ENCODE measurements at places on chromosomes 1 and 21.

- no peak for DNase-seq
Observed at GRCh38 chr1:192565946-192566345, 9.6 kb upstream of the RGS1 start.

GRCh38 chr1:209883341-209883971 is 54.6 kb upstream of the SYT14 start:
- DNase-seq, result no peak

- no peak for DNase-seq
Observed at GRCh38 chr1:178362747-178363146, 134.0 kb downstream of the CLEC20A start.

DNA sequence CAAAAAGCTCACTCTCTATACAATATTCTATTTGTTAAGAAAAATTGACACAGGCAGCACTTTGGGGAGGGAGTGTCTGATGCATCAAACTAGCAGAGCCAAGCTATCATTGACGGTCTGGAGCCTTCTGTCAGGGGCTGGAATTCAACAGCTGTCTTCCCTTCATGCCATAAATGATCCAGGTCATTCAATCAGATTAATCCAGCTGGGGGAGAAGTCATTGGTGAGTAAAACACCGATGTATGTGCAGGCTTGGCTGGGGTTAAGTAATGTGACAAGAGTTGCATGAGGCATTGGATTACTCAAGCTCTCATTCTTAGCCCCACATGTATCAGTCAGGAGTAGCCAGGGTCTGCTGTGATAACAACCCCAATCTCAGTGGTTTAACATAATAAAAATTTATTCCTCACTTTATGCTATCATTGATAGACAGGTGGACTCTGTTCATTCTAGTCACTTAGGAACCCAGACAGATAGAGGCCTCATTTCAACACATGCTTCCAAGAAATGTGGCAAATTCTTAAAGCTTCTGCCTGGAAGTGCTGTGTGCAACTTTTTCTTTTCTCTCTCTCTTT is 118.1 kb upstream of the GADD45A start:
- no peak for DNase-seq

- DNase-seq, result no peak
Observed at GRCh38 chr1:202046748-202047708, 36.6 kb downstream of the ELF3 start.

DNA sequence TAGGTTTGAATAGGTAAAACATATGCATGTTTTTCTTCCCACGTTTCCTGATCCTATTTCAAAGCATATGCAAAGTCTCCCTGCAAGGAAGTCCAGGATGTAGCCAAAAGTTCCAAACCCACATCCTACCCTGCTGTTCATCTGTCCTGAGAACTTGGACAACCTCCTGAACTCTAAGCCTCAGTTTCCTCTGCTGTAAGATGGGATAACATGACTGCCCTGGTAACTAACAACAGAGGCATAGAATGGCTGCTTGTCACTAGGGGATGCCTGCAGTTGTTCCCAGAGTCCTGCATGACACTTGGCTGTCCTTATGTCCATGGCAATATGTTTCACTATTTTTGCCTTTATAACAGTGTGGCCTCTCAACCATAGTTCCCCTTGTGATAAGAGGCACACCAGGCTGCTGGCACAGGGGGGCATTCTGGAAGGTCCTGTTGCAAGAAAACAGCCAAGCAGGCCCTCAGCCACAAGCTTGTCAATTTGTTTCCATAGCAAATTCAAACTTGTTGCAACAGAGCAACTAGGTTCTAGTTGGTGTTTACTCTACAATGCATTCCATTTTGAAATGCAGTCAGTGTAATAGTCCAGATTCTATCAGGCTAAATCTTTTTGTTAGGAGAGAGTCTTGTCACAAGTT is 1.5 kb upstream of the HDGF start:
- DNase-seq, result no peak

DNA sequence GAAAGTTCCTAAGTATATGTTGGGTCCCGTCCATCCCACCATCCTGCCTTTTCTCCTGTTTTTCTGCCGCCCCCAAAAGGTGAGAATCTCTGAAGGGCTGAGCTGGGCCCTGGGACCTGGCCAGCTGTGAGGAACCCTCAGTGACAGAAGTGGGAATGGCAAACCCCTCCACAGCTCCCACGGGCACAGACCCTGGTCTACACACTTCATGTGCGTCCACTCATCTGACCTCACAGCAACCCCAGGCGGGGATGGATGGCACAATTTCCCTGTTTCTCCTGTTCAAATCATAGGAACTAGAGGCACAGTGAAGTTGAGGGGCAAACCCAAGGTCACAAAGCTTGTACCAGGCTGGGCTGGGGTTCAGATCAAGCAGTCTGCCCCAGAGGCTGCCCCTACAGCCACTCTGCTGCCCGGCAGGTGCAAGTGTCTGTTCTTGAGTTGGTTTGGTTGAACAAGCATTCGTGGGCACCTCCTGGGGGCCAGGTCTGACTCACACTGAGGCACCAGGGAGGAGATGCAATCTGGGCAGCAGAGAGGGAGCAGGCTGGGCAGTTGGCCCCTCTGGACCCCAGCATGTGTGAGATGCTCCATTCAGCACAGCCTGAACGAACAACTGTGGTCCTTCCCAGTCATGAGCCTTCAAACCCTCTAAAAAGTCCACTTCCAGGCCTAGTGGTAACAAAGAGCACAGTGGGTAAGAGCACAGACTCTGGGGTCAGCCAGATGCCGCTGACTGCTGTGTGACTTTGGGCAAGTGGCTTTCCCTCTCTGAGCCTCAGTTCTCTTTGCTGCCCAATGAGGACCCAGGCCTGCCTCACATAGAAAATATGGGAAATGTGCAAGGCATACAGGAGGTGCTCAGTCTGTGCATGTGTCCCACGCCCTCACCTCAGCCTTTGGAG is 4.0 kb downstream of the EDN2 start:
- no peak for DNase-seq

DNA sequence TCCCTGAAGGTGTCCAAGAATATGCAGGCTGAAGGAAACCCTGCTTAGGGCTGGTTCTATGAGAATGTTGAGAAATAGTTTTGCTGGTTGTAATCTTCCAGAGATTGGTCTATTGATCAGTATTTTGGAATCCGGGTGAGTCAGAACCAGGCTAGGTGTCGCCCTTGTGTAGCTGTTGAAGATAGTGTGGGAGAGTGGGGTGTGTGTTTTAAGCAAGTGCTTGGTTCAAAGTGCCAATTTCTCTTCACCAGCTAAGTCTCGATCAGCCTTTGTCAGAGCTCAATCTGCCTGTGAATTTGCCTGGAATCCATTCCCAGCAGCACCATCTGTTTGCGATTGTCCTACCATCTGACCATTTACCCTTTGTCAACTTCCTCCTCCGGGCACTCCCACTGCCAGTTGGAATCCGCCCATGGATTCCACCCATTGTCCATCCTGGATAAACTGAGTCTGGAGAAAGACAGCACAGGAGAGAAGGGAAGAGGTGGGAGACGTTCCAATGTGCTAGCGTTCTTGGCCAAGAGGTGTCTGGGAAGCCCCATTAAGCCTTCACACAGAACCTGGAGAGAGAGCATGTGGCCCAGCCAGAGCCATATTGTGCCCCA is 59.4 kb upstream of the CYP2J2 start:
- DNase-seq, result no peak

- DNase-seq, result no peak
Observed at GRCh38 chr1:173573596-173573995, 29.3 kb downstream of the SLC9C2 start.

GRCh38 chr1:7117399-7118281 is 332.4 kb downstream of the CAMTA1 start:
- DNase-seq, result no peak

- DNase-seq, result no peak
Observed at GRCh38 chr1:160836981-160837557, 25.6 kb downstream of the CD244 start.

DNA sequence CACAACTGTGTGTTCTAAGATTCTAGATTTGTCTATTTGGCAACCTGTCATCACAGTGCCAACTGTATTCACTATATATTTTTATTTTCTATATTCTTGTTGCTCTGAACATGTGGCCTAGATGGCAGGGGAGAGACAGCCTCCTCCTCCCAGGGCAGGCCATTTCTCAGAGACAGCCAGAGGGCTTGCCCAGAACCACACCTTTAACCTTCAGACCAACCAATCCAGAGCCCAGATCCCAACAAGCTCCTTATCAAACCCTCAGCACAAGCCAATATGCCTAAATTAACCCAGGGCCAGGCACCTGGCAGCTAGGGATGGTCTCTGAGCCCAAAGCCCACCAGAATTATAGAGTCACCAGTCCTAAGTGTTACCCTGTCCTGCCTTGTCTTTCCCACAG is 19.3 kb downstream of the TRIM11 start:
- no peak for DNase-seq

DNA sequence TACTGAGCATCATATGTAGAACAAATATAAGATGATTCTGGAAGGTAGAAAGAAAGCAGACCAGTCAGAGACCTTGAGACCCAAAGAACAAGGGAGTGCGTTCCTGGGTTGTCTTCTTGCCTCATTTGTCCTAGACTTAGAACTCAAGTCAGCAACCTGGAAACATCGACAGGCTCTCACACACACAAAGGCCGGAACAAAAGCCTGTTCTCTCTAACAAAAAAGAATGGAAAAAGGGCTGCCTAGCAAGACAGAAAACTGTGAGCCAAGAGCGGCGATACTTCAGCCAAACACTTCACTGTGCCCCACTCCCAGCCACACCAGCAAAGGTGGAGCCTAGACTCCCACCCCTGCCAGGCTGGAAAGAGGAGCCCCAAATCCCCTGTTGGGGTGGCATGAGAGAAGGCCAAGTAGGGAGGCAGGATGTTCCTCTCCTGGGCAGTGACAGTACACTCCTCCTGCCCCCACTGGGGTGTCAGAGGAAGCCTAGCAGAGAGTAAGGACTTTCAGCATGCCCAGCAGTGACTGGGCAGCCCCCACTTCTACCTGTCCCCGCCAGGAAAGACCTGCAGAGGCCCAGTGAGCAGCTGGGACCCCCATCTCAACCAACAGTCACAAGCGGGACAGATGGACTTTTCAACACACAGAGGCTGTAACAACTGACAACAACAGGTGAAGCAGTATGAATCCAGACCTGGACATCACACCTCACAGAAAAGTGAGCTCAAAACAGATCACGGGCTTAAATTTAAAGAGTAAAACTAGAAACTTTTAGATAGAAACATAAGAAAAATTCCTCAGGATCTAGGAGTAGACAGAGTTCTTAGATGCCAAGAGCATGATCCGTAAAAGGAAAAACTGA is 33.0 kb downstream of the MRAP start:
- DNase-seq, result no peak

DNA sequence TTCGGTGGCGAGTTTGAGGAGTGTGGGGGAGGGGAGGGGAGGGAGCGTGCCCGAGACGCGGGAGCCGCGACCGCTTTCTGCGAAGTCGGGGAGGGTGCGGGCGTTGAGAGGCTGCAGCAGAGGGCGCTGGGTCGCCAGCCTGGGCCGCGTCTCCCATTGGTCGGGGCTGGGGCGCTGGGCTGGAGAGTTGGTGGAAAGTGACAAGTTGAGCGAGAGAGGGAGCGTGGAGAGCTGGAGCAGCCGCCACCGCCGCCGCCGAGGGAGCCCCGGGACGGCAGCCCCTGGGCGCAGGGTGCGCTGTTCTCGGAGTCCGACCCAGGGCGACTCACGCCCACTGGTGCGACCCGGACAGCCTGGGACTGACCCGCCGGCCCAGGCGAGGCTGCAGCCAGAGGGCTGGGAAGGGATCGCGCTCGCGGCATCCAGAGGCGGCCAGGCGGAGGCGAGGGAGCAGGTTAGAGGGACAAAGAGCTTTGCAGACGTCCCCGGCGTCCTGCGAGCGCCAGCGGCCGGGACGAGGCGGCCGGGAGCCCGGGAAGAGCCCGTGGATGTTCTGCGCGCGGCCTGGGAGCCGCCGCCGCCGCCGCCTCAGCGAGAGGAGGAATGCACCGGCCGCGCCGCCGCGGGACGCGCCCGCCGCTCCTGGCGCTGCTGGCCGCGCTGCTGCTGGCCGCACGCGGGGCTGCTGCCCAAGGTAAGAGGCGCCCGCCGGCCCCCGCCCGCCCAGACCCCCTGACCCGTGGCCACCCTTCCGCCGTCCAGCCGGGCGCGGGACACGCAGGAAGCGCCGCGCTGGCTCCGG is at the start of gene ROR1:
TSS of gene ROR1 (plus strand) at position 203 of the 802 bp plus-strand sequence.
- peak; percentile 72 for DNase-seq

DNA sequence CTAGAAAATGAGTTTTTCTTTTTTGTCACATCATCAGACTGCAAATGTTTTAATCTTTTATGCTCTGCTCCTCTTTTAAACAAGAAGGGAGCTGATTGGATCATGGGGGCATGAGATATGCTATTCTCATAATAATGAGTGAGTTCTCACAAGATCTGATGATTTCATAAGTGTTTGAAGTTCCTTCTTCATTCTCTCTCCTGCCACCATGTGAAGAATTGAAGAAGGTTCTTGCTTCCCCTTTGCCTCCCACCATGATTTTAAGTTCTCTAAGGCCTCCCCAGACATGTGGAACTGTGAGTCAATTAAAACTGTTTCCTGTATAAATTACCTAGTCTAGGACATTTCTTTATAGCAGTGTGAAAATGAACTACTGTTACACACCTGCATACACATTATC is 218.2 kb downstream of the NRIP1 start:
- DNase-seq, result no peak

DNA sequence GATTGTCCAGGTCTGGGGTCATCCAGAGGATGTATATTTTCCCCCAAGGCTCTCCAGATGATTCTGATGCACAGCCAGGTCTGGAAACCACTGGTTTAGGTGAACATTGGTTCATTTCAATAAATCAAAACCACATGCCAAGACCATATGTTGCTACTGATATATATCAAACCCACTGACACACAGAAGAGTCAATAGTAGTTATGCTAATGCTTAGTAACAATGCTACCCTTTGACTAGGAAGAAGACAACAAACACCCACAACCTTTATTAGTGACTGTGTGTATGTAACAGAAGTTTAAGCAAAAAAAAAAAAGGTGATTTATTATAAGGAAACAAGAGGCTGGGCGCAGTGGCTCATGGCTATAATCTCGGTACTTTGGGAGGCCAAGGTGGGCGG is 35.6 kb upstream of the POU2F1 start:
- DNase-seq, result no peak

DNA sequence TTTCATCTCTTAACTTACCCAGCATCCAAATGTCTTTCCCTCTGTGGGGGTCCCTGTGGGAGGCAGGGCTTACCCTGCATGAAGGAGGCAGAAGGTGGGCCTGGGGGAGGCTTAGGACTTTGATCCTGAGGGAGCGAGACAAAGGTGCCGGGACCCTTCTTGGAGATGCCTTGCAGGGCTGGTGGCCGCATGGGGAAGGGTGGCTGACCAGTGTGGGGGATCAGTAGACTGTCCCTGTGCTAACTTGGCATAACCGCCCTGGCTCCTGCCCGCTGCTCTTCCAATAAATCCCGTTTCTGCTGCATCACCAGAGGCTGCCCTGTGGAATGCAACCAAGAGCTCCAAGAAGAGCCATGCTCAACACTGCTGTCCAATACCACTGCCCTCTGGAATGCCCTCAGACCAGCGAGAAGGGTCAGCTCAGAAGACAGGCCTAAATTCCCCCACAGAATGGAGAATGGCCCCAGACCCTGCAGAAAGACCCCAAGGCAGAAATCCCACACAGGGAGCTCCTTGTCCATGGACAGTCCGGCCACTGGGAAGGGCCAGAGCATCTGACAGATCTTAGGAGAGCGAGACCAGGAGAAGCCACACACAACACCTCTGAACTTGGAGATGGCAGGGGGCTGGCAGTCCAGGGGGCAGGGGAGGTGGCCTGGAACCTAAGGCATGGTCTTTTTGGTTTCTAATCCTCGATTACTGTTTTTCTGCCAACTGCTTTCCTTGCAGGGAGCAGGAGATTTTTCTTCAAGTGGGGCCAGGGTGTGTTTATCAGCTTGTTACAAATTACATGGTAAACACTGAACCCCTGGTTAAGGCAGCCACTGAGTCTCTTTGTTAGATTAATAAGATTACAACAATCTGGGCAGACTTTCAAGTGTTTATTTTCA is 46.7 kb upstream of the DMRTB1 start:
- DNase-seq, result no peak

All from stimulated activated CD4-positive, alpha-beta T cell treated with anti-CD3 and anti-CD28 coated beads, Interleukin-1b, Interleukin-23, amount 100 ng/mL, for 48 hours (primary cell).